ENCODE measurements at places on chromosomes 2 and 18. TPM values are rescaled to one million over a fixed set of nuclear protein-coding genes. Genes with fewer than 3 reads are reported as not detected.
A peak's percentile ranks its signal among the peaks of the same experiment; 100 is the strongest.

DNA sequence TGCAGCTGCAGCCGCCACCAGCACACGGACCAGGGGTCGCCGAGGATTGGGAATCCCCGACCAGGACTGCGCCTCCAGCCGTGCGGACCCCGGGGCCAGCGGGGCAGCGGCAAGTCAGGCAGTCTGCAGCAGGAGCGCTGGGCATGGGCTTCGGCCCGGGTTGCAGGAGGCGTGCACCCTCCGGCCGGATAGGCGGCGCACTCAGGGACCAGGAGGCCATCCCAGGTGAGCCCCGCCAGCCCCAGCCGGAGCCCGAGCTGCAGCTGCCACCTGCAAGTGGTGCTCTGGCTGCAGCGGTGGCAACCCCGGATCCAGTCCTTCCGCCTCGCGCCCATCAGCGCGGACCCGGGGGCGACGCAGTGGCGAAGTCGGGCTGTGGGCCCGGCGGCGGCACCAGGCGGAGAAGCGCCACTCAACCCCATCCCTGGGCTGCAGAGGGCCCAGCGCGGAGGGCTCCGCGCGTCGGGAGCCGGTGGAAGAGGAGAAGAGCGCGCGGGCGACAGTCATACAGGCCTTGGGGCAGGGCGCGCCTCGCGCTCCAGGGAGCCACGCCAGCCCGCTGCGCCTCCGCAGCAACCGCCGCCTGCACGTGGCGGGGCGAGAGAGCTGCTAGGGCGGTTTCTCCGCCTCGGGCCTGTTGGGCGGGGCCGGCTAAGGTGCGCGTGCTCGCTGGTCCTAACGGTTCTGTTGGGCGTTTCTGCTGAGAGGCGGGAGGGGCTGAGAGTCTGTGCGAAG lies 73.8 kb downstream of the RPIA start:
- DNase-seq: peak; percentile 17

- DNase-seq: no peak
Observed at GRCh38 chr2:239149501-239149900, 251.3 kb downstream of the HDAC4 start.

GRCh38 chr2:75466708-75467311 lies 93.9 kb downstream of the EVA1A start:
- no peak for DNase-seq

UGT1A5 gene
- not detected for total RNA-seq

MORN2 gene
- total RNA-seq: 60.2 TPM

GRCh38 chr18:50151926-50152325 lies 43.0 kb downstream of the MYO5B start:
- no peak for DNase-seq

DNA sequence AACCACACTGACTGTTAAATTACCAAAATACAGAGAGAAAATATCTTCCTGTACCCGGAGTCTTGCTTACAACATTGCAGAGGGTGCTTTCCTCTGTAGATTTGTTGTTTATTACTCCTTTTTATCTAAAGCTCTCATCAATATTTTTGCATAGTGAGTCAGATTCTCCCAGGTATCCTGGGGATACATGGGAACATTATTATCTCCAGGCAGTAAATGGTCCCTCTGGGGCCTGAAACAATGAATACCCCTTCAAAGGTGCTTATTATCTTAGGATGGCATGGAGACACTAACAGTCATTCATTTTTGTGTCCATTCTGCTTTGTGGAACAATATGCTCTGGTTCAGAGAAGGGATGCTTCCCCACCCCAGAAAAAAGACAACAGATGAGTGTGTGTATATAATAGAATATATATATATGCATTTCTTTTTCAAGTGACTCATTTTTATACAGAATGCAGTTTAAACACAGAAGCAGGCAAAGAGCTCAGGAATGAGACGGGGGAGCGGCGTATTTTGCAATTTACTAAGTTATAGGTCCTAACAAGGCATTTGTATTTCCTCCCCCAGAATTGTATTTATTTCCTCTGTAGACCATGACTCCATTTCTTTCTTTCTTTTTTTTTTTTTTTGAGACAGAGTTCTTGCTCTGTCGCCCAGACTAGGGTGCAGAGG lies 424.8 kb upstream of the ZEB2 start:
- no peak for DNase-seq
